ENCODE measurements at places on chromosomes 7 and 10.

DNA sequence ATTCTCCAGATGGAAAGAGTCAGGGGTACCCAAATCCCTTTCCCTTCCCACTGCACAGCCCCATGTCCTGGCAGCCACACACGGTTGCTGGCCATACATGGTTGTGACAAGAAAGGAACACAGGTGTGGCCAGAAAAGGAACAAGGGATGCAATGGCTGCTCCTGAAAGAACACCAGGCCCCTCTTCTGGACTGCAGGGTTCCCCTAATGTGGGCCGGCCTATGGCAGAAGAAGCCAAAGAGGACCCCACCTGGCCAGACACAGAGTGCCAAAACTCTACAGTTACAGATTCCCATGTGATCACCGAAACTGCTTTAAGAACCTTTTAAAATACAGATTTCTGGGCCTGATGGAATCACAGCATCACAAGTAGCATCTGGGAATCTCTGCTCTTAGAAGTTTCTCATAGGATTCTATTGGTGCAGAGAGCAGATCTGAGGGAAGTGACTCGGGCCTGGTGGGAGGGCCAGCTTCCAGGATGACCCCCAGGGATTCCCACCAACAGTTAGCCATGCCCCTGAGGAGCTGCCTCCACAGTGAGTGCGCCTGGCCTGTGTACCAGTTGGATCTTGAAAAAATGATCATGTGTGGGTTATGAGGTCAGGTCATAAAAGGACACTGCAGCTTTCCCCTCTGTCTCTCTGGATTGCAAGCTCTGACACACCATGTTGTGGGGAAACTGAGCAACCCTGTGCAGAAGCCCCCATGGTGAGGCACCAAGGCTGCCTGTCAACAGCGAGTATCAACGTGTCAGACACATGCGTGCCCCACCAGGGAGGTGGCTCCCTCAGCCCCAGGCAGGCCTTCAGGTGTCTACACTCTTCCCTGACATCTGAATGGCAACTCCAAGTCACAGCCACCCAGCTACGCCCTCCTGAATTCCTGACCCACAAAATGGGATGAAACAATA is 89.6 kb upstream of the LANCL2 start:
- no peak for DNase-seq

GRCh38 chr10:106576534-106576933 is 588.0 kb downstream of the SORCS1 start:
- no peak for DNase-seq

DNA sequence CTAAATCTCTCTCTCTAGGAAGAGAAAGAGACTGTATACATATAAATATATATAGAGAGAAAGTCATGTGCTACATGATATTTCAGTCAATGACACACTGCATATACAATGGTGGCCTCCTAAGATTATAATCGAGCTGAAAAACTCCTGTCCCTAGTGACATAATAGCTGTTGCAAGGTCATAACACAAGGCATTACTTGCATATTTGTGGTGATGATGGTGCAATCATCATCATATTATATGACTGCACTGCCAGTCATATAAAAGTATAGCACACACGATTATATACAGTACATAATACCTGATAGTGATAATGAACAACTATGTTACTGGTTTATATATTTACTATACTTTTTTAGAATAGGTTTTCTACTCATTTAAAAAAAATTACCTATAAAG is 316.7 kb downstream of the FGFR2 start:
- no peak for DNase-seq

- no peak for DNase-seq
Observed at GRCh38 chr7:143360788-143361551, 1.5 kb downstream of the FAM131B start.

DNA sequence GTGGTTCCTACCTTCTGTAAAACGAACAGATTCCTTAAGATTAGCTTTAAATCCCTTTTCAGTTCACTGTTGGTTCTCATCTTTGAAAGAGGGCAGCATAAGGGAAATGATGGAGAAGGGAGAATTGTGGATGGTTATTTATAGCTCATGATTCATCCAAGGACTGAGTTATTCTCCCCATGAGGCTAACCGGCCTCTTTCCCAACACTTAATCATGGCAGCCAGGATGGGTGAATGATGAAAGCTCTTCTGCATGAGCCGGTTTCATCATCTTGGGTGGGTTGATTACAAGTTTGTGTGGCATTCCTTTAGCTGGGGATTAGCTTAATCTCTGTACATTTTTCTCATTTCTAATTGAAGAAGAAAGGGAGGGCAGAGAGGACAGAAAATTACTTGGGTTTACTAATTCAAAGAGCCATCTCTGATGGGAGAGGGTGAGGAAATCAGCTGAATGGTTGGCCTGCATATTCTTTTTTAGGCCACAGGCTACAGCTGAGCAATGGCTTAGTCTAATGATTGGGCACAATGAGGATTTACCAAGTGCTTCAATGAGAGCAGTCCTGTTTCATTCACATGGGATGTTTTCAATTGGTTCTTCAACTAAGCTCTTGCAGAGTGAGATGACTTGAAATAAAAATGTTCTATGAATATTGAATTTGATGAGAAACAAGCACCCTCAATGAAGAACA is 250.0 kb downstream of the BMPER start:
- no peak for DNase-seq

Measured in NCI-H187 (cell line).